ENCODE measurements at places on chromosomes 1 and 21.

- no peak for DNase-seq
Observed at GRCh38 chr21:45060089-45060488, 14.3 kb upstream of the ADARB1 start.

GRCh38 chr1:30879126-30879786, 29.3 kb downstream of the SDC3 start:
- no peak for DNase-seq

GRCh38 chr1:204829133-204829825, 41.4 kb upstream of the NFASC start:
- DNase-seq = no peak

DNA sequence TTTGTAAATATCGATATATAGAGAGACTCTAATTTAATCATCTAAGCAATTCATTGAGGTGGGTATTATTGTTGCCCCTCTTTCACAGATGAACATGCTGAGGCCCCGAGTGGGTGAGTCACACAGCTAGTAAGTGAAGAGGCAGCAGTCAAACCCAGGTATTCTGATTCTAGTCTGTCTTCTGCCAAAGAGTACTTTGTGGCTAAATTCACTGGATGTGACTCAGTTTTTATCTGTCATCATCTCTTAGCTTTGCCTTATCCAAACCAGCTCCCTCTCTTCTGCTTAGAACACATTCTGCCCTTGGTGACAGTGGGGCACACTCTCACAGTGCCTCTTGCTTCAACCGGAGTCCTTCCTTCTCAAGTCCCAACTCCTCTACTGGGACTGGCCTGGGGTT, 11.5 kb downstream of the FCRL5 start:
- no peak for DNase-seq

GRCh38 chr1:197674286-197674685, 101.0 kb downstream of the DENND1B start:
- no peak for DNase-seq

Measured in cortex of kidney (tissue), 1 donor.